ENCODE measurements at places on chromosomes 2 and 18. TPM values are rescaled to one million over a fixed set of nuclear protein-coding genes. Genes with fewer than 3 reads are reported as not detected.

- DNase-seq: no peak
Measured at GRCh38 chr2:164850235-164850634, 8.6 kb upstream of the COBLL1 start.

The SERPINB10 gene
- not detected for total RNA-seq

- DNase-seq: peak; percentile 63
Measured at GRCh38 chr2:111617299-111618225, 266.4 kb downstream of the ANAPC1 start.

The TTN gene
- 5.5 TPM for total RNA-seq

- no peak for DNase-seq
Measured at GRCh38 chr2:181266614-181267013, 190.6 kb upstream of the ITGA4 start.

DNA sequence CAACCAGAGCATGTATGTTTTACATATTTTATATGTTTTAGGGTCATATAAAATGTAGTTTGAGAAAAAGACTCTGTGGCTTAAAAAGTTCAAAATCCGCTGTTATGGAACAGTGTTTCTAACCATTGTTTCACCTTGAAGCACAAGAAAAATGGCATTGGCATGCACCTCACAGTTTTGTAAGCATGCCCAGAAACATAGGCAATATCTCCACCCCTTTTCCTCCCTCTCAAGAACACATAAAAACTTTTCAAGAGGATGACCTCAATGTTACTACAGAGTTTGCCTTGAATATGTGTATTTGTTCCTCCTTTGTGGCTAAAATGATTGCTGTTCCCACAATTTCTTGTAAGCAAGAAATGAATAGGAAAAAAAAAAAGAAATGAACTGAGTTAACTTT is 29.3 kb upstream of the SLC40A1 start:
- DNase-seq: peak; percentile 71

The RIT2 gene
- total RNA-seq: not detected

The IL1RL2 gene
- total RNA-seq: 1.7 TPM

- DNase-seq: no peak
Measured at GRCh38 chr18:79789901-79790890, 7.5 kb upstream of the KCNG2 start.

DNA sequence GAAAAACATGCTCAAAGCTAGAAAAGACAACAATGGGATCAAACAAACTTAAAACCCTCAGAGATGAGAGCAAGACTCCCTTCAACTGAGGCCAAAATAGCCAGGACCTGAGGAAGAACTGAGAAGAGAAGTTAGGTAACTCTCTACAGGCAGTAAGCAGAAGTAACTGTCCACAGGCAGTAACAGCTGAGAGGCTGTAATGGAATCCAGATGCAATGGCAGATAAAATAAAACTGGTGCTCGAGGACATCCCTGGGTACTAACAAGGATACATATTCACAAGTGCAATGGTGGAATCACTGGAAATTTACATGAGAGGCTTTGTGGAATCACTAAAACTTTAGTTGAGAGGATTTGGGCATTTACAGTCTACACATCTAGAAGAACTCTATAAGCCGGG is 30.4 kb upstream of the C2orf66 start:
- no peak for DNase-seq

DNA sequence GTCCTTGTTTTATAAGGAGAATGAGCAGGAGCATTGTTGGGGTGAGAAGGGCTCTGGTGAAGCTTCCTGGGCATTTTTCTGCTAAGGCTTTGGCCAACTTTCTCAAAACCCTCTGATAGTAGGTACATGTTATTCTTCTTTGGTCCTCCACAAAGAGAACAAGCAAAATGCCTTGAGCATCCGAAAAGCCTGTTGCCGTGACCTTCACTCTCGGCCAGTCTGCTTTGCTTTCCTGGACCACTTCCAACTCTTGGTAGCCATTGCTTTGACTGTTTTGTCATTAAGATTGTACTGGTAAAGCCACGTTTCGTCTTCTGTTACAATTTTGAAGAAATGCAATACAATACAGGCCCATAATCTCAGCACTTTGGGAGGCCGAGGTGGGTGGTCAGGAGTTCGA is 27.4 kb upstream of the ALLC start:
- DNase-seq: no peak

The YPEL5 gene
- total RNA-seq: 102 TPM

DNA sequence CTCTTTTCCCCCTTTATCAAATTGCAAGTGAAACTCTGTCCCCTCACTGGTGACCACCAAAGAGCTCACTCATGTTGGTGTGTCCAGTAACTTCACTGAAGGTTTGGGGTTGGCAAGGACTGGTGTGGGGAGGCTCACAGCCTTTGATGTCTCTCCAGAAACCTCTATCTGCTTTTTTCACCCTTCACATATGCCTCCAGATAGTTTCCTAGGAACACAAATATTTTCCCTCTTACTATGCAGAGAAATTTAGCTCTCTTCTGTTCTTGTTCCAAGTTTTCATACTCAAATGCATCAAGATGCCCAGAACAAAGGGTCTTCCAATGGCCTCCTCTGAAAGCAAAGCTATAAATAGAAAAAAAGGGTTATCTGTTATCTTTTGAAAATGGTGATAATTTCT is 20.7 kb downstream of the DTNA start:
- DNase-seq: peak; percentile 61

The MAP3K19 gene
- total RNA-seq: not detected

The DSG1 gene
- total RNA-seq: not detected

The DSG4 gene
- total RNA-seq: not detected

The INHA gene
- total RNA-seq: 0.18 TPM

The PRKAG3 gene
- total RNA-seq: 0.41 TPM

DNA sequence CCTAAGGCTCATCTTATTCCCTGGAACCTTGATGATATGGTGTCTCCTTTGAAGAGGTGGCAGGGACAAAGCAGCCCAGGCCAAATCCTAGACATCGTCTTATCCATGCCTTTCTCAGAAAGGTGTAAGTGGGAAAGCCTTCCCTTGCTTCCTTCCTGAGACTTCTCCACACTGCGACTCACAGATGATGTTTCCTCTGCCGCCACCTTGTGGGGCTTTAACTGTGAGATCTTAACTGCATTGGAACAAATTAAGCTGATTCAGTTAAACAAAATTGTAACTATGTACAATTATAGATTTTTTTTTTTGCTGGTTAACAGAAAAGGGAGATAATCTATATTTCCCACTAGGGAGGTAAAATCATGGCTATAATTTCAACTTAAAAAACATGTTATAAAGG is 10.0 kb upstream of the GCA start:
- no peak for DNase-seq

The ST3GAL5 gene
- 19.4 TPM for total RNA-seq

The CTNNA2 gene
- total RNA-seq: 0.36 TPM

GRCh38 chr2:69620870-69621269 is 22.7 kb downstream of the AAK1 start:
- no peak for DNase-seq

- DNase-seq: no peak
Measured at GRCh38 chr2:129935118-129935517, 44.3 kb upstream of the RAB6C start.

The IMPA2 gene
- 14.1 TPM for total RNA-seq

- DNase-seq: no peak
Measured at GRCh38 chr2:173940208-173941020, 24.8 kb downstream of the SP3 start.

- no peak for DNase-seq
Measured at GRCh38 chr2:151945602-151946001, 117.4 kb upstream of the ARL5A start.

The GPR39 gene
- 12.7 TPM for total RNA-seq

The PPM1B gene
- total RNA-seq: 30.0 TPM

The SKOR2 gene
- not detected for total RNA-seq

The COPS9 gene
- total RNA-seq: 73.0 TPM

The LRP1B gene
- 0.36 TPM for total RNA-seq

DNA sequence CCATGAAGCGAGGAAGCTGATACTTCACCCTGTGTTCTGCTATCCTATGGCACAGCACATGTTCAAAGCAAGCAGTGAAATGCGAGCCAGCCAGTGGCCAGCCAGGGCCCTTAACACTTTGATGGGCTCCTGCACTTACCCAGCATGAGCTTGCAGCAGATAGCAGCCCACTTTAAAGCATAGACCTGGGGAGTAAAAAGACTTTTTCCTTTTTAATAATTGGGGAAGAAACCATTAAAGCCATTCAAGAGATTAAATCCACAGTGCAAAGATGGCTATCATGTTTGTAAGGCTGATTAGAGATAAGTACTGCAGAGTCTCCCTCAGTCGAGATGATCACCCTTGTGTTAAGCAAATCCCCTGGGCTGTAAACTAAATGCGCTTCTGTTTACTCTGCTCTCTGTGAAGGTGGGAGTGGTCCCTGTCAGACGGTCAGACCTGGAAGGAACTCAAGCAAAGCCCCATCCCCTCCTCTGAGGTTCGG is 15.7 kb downstream of the CCBE1 start:
- DNase-seq: no peak

- no peak for DNase-seq
Measured at GRCh38 chr2:176914371-176914770, 298.2 kb upstream of the HNRNPA3 start.

GRCh38 chr18:34956663-34957062 is 84.5 kb upstream of the MAPRE2 start:
- DNase-seq: no peak

The LRP2 gene
- total RNA-seq: 0.41 TPM

DNA sequence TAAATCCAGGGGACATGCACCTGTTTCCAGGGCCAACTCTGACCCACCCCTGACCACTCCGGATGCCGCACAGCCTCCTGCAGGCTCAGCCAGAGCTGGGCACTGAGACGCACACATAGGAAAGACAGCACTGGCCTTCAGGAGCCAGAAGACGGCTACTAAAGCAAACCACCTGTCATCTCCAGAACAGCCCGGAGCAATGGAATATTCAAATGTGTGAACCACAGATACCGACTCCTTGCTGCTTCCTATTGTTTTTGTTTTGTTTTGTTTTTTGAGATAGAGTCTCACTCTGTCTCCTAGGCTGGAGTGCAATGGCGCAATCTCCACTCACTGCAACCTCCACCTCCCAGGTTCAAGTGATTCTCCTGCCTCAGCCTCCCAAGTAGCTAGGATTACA is 94.0 kb downstream of the LAMA1 start:
- DNase-seq: no peak

DNA sequence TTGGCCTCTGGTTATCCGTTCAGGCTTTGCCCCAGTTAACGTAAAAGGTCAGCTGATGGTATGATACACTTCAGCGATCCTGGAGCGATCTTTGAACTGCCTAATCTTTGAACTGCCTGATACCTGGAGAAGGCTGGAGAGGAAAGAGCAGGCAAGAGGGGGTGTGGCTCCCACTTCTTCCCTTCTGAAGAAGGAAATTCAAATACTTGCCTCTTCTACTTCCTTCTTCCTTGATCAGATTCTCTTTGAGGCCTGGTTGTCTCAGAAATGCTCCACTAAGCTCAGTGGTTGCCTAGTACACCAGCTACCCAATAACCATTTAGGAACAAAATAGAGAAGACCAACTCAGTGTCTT is 619 bp downstream of the GALM start:
- DNase-seq: peak; percentile 40

The PIEZO2 gene
- total RNA-seq: 1.6 TPM

The PTPN2 gene
- total RNA-seq: 29.4 TPM

The ICA1L gene
- 8.9 TPM for total RNA-seq

The FEV gene
- not detected for total RNA-seq

DNA sequence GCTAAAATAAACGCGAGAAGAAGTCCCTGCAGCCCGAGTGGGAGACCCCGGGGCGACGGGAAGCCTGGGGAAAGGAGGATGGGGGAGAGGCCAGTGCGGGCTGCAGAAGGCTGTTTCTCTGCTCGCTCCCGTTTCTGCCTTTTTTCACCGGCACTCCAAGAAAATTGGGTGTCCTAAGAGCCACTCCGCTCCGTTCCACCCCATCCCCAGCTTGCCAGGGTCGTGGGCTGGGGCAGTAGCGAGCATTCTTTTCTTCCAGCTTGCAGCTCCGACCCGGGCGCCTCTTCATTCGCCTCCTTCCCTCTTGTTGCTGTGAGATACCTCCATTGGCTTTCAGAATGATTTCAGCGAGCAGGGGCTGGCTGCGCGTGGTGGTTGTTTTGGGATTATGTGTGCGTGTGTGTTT is 1.1 kb downstream of the HOXD3 start:
- no peak for DNase-seq

The ZNF396 gene
- total RNA-seq: 2.0 TPM

GRCh38 chr2:157194844-157195243 is 62.7 kb upstream of the GALNT5 start:
- peak; percentile 67 for DNase-seq

DNA sequence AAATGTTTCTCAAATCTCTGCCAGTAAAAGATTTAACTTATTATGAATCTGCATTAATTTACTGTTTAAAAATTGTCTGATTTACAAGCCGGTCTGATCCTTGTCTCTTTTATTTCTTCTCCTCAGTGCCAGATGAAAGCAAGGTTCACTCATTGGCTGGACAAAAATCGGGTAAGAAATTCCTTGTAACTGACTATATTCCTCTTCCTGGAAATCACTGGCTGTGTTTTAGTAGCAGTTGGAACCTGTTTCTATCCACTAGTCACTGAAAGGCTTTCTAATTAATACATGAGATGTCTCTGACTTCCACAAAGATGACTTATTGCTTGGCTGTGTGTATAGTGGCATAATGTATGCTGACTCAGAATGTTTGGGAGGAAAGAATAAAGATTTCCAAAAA is 436.6 kb upstream of the NRP2 start:
- DNase-seq: peak; percentile 91

GRCh38 chr2:68222287-68222686 is 30.0 kb downstream of the PPP3R1 start:
- no peak for DNase-seq

The SPDYA gene
- total RNA-seq: 6.5 TPM

- DNase-seq: no peak
Measured at GRCh38 chr18:79389689-79390088, 6.0 kb upstream of the NFATC1 start.

DNA sequence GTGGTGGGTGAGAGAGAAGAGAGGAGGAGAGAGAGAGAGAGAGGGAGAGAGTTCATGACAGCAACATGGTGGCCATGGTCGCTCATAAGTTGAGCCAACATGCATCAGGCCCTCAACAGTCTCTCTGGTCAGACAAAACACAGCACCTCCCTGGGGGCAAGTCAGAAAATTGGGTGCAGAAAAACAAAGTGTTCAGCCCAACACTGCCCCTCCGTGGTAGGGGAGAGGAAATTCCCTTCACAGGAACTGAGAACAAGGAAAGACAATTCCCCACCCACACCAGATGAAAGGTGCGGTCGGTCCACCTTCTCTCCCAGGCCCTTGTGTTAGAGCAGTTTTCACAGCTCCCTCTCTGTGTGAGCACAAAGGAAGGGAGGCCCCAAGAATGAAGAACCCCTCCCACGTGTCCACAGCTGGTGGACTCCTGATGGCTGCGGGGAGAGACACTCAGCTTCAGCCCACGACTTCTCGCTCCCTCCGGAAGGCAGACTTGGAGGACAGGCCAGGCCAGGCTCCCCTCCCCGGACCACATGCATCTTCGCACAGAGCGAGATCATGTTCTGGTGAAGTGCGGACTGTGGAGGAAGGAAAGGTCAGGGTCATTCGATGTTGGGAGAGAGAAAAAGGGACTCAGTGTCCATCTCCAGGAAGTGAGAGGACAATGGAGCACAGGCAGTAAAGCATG is 181.7 kb downstream of the ANAPC1 start:
- DNase-seq: peak; percentile 75

DNA sequence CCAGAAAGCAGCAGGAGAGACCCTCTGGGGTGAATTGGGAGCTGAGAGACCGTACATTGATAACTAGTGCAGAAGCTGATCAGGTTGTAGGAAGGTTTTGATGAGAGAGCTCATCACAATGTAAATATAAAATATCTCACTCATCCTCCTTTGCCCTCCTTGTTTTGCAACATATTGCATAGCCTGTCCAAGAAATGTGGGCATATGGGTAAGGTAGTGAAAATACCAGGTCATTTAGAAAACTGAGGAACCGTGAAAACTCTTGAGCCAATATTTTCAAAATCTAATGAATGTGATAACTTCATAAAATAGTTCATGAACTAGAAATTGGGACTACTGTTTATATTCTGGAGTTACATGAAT is 31.4 kb downstream of the C18orf54 start:
- no peak for DNase-seq
